ENCODE measurements at places on chromosomes 3 and 15.

- DNase-seq = peak; percentile 93
These were observed 2.8 kb upstream of the BCL6 start for GRCh38 chr3:187748050-187748481.

DNA sequence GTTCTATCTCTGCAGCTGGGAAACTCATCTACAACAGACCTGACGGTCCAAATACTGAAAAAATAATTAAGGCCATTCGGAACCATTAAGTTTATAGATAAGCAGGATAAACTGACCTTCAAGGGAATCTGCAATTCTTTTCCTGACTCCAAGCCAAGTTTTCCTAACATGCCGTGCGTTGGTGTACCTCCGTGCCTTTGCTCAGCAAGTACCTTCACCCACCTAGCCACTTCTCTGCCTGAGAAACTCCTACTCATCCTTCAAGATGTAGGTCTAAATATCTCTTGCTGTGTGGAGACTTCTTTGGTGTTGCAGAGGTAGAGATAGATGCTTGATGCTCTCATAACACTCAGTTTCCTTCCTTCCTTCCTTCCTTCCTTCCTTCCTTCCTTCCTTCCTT, 24.2 kb upstream of the BNC1 start:
- no peak for DNase-seq

DNA sequence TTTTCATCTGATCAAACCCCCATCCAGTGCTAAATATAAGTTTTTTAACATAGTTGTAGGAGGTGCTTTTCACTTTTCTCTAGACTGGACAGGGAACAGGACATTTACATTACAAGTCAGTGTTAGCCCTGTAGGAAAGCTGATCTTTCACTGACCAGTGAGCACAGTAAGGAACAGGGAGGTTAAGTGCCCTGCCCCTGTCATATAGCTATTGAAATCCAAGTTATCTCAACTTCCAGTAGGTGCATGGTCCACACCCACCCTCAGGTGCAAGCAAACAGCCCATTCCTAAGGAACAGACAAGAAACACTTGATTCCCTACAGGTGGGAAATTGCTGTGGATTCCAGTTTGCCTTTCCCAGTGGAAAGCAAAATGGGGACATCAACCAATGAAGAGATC, 79.1 kb upstream of the EIF1B start:
- no peak for DNase-seq

- peak; percentile 3 for DNase-seq
These were observed 104.2 kb downstream of the IQCH start for GRCh38 chr15:67358812-67359211.

DNA sequence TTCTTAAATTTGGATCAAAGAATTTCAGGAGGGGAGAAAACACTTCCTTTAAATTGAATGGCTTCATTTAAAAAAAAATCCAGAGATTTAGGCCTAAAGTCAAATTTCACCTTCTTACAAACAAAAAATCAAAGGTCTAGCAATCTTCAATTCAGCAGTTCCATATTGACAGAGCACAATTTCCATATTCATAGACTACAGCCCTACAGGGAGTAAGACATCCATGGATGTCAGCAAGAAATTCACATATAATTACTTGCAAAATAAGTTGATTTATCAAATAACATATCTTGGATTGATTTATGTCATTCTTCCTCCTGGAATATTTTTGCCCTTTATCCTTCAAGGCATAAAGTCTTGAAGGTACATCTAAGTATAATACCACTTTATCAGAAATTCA, 103.4 kb downstream of the CNTN3 start:
- DNase-seq = no peak

DNA sequence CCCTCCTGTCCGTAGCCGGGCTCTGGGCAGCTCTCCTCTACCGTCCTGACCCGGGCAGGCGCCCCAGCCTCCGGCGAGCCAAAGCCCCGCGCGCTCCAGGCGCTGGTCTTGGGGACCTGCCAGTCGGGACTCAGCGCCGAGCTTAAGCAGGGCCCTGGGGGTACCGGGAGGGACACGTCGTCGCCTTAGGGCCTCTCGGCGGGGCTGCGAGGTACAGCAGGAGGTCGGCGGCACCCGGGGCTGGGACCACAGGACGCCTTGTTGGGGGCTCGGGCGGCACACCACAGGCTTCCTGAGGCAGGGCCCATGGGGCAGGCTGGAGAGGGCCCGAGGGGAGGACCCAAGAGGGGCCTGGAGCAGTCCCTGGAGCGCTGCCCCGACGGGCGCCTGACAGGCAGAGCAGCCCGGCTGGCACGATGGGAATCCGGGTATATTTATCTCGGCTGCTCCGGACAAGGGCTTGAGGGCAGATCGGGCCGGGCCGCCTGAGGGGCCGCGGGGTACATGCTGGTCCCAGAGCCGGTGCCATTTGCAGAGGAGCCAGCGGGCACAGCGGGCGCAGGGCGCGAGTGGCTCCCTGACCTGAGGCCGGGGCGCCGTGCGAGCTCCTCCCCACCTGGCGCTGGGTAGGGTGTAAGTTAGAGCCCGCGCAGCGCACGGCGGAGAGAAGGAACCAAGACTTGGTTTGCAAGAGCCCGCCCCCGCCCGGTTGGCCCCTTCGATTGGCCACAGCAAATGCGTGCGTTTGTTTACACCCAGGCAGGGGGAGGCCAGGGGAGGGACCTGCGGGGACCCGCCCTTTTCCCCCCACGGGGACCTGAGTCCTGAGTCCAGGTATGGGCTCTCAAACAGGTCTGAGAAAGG, 574 bp downstream of the SLC38A3 start:
- no peak for DNase-seq

DNA sequence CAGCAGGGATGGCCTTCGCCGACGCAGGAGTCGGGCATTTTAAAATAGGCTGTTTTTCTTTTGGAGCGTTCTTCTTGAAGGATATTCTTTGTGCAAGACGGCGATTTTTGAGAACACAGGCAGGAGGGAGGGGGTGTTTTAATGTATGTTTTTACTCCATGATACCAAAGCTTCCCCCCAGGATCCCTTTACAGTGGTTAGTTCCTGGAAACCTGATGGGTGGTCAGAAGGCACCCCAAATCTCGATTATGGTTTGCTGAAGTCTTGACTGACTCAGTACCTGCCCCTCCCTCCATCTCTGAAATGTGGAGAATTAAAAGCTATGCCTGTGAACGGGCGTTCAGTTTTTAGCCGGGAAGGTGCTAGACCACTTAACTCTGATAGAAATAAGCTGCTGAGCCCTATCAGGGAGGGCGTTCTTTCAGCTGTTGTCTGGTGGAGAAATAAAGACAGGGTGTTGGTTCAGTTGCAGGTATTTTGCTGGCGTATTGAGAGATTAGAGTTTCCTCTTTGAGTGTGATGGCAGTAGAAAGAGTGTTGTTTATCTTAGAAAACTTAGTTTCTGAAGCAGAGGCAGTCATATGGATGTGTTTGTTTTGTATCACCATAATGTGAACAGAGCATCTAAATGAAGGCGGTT, 3.4 kb downstream of the IGF1R start:
- DNase-seq = no peak

DNA sequence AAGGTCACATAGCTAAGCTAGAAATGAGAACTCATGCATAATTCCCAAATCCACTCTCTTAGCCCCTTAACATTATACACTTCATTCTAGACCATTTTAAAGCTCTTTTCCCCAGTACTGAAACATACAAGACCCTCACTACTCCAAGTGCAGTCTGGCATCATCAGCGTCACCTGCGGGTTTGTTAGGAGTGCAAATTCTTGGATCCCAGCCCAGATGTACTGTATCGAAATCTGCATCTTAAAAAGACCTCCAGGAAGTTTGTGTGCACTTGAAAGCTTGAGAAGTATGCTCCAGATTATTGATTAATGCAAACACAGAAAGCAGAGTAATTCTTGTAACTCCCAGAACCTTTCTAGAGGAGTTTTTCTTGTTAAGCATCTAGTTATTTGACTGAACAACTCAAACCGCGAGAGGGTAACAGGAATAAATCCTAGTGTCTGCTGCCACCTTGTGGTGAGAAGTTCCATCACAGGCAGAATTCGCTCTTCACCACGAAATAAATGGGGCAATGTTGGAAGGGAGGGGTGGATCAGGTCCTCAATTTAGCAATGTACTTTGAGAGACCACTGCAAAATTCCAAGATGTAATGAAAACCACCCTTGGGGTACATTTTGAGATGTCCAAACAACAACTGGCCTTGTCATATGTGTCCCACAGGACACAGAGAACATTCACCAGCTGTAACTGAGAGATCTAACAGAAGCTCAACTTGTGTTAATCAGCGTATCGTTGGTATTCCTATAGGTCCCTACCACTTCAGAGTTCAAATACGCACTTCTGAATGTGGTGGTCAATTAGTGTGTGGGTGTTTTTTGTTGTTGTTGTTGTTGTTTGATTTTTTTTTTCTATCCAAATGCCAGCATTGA, 583 bp upstream of the C3orf49 start:
- peak; percentile 12 for DNase-seq

GRCh38 chr3:128335621-128336296, 130.9 kb downstream of the DNAJB8 start:
- no peak for DNase-seq

- no peak for DNase-seq
These were observed 84.5 kb downstream of the CHSY1 start for GRCh38 chr15:101167411-101167752.

All from NCI-H774 (cell line).